Foreskin keratinocyte (primary cell): ENCODE measurements at places on chromosomes 3 and 15.

DNA sequence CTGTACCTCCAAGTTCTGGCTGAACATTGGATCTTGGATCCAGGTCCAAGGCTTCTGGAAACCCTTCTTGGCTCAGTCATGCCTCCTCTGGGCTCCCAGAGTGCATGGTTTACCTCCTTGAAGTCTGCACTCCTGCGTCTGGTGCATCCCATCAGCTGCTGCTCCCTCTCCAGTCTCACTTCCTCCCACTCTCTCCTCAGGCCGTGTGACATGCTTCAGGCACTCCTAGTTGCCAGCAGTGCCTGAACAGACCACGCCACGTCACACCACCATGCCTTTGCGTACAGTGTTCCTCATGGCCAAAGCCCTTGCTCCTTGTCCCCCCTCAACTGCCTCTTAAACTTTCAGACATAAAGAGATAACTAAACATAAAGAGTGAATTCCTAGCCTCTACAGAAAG lies 5.7 kb downstream of the GPR27 start:
- no peak for DNase-seq

DNA sequence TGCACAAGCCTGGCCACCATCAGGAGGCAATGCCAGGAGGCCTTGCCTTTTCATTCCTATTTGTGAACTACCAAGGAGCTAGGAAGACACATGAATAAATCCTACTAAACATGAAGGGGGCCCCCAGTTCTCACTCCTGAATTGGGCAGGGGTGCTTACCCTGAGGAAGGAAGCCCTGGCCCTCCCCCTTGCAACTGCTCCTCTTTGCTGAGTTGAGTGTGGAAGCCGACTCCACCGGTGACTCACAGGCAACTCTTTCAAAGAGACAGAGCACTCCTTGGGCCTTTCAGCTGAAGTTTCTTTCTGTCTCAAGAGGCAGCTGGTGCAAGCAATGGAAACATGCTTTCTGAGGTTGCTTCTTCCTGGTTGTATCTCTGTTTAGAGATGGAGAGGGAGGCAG lies 1.7 kb downstream of the GABRG3 start:
- no peak for DNase-seq

DNA sequence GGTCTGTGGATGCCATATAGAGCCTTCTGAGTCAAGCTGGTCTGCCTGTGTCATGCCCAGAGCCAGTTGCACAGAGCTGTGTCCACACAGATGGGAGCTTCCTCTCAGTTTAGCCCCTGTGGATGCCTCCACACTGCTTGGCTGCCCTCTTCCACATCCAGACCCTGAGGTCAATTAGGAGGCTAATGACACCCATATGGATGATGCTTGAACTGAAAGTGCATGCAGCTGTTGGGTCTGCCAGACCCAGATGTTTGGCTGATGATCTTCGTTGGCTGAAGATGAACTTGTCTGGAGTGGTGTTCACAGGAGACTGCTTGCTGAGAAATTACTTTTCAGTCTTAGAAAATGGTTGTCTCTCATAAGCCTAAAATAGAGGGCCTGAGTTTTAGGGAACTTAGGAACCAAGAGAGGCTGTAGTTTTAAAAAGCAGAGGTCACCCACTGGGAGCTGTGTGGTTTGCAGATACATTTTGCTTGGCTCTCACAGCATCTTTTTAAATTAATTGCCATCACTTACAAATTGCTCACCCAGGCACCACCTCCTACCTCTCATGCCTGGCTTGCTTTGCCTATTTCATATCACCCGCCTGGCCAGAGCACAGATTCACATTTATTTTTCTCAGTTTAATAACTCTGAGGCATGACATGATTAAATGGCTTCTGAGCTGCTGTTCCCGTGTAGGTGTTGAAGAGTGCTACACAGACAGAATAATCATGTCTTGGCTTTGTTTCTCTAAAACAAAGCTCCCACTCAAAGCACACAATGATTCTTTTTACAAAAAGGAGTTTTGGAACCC lies 176.1 kb downstream of the MINAR1 start:
- no peak for DNase-seq

DNA sequence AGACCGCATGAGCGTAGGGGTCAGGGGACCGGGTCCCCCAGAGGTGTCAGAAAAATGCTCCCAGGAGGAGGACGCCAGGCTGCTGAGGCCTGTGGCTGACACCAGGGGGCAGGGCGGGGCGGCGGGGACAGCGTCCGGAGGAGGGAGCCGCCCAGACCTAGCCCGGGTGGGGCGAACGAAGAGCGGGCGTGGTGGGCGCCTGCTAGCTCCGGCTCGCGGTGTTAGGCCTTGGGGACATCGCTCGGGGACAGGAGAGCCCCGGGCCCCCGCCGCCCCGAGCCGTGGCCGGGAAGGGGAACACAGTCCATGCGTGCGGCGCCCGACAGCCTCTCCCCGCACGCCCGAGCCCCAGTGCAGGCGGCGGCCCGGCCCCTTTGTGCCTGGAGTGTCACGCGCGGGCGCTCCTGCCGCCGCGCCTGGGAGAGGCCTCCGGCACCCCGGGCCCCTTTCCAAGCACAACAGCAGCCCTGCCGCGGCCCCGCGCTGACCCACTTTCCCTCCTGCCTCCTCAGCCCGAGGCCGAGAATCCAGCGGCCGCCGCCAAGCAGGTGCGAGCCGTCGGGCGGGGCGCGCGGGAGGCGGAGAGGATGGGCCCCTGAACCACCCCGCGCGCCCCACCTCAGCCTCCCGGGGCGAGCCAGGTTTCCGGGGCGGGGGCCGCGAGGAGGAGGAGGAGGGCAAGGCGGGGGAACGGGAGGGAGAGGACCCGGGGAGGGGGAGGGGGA lies 111.0 kb upstream of the KLF13 start:
- DNase-seq = no peak

DNA sequence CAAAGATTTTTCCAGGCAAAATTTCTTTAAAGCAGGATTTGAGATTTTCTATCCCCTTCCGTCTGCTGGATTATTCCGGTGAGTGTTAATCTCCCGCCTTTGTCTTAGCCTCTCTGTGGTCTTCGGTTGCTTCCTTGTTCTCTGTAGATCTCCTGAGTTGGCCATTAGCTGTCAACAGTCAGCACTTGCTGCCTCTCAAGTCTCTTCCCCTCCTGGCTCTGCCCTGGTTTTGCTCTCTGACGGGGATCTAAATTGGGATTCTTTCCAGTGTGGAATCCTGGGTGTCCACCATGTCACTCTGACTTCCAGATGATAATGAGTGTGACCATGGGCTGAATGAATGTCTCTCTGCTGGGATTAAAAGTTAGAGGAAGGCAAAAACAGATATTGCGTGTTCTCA lies 121.5 kb downstream of the IGF1R start:
- DNase-seq = no peak

- DNase-seq = no peak
These were observed 22.6 kb downstream of the PDZRN3 start for GRCh38 chr3:73602170-73602569.

DNA sequence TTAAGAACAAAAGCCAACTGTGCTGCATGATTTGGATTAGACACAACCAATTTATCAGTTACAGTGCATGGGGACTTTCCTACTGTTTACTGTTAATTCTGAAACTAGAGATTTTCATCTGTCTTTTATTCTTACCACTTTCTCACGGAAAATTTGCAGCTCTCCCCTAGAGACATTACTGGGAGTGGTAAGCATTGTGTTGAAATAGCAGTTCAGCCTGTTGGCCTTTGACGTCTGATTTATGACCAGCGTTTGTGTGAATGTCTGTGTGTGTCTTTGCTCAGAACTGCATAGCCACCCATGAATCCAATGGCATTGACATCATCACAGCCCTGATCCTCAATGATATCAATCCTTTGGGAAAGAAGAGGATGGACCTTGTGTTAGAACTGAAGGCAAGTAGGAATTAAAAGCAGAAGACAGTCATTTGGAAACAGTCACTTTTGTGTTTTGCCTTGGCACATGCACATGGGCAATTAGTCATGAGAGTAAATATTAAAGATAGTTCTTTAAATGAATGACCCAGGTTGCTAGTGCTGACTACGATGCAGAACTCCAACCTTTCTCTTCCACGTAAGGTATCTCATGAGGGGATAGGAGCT lies 202.2 kb upstream of the BHLHE40 start:
- peak; percentile 80 for DNase-seq

- no peak for DNase-seq
These were observed 1.3 kb upstream of the IL16 start for GRCh38 chr15:81195339-81195864.

GRCh38 chr3:39128951-39129350 lies 21.5 kb downstream of the TTC21A start:
- DNase-seq = no peak

GRCh38 chr3:10834951-10835350 lies 18.9 kb downstream of the SLC6A11 start:
- no peak for DNase-seq

GRCh38 chr3:116254541-116254940 lies 190.7 kb downstream of the LSAMP start:
- no peak for DNase-seq

- peak; percentile 31 for DNase-seq
These were observed 691.5 kb upstream of the CCDC54 start for GRCh38 chr3:106685745-106686144.

GRCh38 chr3:160842021-160843005 lies 86.3 kb downstream of the PPM1L start:
- DNase-seq = no peak

DNA sequence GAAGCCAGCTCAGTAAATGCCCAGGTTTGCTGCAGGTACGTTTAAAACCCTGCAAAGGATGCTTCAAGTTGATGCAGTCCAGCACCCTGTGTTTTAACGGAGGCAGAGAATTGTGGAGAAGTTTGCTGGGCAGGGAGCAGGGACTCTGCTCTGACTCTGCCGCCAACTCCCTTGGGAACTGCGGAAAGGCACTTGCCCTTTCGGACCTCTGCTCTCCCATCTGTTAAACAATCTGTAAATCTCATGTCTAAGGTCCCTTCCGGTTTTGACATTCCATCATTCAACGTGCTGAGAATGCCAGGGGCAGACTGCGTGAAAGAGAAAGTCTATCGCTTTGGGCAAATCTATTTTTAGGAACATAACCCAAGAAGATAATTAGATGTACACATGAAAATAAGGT lies 184.5 kb downstream of the OPA1 start:
- DNase-seq = no peak

GRCh38 chr3:56899078-56899477 lies 97.3 kb upstream of the ARHGEF3 start:
- DNase-seq = no peak

DNA sequence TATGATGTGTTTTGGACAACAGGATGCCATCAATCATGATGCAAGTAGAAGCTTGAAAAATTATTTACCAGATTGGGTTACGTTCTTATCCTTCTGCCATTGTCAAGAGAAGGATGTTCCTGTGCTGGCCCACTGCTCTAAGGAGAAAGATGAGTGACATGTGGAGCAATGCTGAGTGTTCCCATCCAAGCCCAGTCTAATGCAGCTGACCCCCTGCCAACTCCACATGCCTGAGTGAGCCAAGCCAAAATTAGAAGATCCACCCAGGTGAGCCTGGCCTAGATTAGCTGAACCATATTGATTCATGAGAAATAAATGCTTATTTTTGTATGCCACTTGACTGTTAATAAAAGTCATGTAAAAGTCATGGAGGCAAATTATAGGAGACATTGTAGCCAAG lies 446.5 kb downstream of the CNTN3 start:
- no peak for DNase-seq

- no peak for DNase-seq
These were observed 11.9 kb downstream of the CA12 start for GRCh38 chr15:63369781-63370180.

- no peak for DNase-seq
These were observed 35.0 kb upstream of the TNFAIP8L3 start for GRCh38 chr15:51129535-51130188.

GRCh38 chr3:26369133-26369532 lies 253.4 kb upstream of the LRRC3B start:
- no peak for DNase-seq

DNA sequence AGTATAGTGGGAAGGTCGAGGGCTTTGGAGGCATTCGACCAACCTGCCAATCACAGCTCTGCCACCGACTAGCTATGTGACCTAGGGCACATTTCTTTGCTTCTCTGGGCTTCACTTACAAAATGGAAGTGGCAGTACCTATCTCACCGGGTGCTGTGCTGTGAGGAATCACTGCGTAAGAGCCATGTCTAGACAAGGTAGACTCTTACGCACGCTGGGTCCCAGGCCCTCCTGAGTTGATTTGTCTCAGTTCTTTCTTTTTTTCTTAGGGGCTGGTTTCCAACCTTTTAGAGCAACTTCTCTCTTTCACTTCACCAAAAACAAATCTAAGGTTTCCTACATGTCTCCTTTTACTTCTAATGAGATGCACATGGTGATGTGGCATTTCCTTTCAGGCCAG lies 18.8 kb downstream of the CA12 start:
- DNase-seq = no peak

DNA sequence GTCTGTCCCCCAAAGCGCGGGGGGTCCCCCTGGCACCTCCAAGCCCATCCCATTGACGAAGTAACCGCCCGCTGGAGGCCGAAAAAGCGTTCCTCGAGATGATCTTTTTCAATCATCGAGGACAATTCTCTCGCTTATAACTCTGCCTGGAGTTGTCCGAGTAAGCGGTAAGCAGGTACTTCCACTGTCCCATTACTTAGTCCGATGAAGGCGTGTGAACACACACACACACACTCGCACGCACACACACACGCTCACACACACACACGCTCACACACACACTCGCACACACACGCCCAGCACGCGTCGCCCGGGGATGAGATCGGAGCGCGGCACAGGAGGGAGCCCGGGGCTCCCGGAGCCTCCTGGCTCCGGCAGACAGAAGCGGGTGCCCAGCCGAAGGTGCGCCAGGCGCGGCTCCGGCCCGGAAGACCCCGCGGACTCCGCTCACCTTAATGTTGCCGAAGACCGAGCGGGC lies 430 bp downstream of the SLCO2A1 start:
- DNase-seq = no peak

DNA sequence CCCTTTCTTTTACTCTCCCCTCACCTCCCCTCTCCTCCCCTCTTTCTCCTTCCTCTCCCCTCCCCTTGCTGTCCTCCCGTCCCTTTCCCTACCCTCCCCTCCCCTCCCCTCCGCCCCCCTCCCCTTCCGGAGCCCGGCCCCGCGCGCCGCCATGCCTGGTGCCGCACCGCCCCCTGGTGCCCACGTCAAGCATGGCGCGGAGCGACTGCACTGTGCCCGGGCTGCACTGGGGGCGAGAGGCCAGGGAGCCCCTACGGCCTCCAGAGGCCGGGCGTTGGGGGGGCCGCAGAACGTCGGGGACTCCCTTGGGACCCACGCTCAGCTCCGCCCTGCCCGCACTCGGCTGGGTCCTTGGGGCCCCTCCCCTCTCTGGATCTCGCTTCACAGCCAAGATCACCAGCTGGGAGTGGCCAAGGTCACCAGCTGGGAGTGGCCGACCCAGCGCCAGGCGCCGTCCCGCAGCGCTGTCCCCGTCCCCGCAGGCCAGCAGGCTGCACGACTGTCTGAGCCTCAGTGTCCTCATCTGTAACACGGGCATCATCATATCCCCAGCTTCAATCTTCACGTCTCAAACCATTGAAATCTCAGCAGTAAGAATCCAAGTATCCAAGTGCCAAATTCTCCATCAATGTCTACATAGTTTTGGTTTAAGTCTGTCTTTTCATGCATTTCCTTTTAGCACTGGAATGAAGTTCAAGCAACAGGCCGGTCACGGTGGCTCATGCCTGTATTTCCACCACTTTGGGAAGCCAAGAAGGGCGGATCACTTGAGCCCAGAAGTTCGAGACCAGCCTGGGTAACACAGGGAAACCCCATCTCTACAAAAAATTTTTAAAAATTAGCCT lies 42.5 kb downstream of the TPRA1 start:
- no peak for DNase-seq
